ENCODE measurements at places on chromosomes 1 and 21.

DNA sequence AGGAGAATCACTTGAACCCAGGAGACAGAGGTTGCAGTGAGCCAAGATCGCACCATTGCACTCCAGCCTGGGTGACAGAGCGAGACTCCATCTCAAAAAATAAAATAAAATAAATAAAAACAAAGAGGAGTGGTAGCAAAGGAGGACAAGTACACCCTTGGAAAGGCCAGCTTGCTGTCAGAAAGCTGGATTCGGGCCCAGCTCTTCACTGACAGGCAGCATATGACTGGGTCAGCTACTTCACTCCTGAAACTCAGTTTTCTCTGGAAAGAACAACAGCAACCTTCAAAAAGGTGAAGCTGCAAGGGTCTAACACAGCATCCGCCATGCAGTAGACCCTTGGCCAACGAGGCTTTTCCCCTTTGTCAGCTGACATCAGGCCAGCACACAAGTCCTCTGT lies 156.0 kb upstream of the TIAM1 start:
- DNase-seq, result no peak

DNA sequence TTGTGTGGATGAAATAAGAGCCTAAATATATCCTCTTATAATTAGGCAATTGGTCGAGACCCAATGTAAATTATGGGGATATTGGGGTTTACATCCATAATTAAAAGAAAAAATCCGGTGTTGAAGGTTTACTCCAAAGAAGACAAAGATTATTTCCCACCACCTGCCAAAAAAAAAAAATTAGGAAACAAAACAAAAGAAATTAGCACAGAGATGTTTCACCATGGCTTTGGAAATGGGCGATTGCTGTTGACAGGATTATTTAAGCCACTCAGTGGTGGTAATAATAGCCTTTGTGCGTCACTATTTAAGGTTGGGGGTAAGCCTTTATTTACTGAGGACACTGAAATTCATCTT lies 585 bp upstream of the GLRX2 start:
- DNase-seq, result no peak

- no peak for DNase-seq
These were observed 1.7 kb downstream of the F5 start for GRCh38 chr1:169584483-169585144.

- no peak for DNase-seq
These were observed 84.9 kb downstream of the CNIH3 start for GRCh38 chr1:224700918-224701531.

- DNase-seq, result no peak
These were observed at the start of gene DNAJC6 for GRCh38 chr1:65309304-65310077. TSS of gene DNAJC6 (plus strand) at chr1:65309543. CDS start at chr1:65309746, 203 bp downstream.

GRCh38 chr21:18248171-18248570 lies 3.5 kb downstream of the CHODL start:
- DNase-seq, result no peak

GRCh38 chr1:8510041-8510823 lies 192.3 kb downstream of the SLC45A1 start:
- no peak for DNase-seq

GRCh38 chr1:47393141-47393540 lies 22.9 kb upstream of the FOXE3 start:
- no peak for DNase-seq

- no peak for DNase-seq
These were observed 137.4 kb downstream of the C1orf21 start for GRCh38 chr1:184524248-184524647.

DNA sequence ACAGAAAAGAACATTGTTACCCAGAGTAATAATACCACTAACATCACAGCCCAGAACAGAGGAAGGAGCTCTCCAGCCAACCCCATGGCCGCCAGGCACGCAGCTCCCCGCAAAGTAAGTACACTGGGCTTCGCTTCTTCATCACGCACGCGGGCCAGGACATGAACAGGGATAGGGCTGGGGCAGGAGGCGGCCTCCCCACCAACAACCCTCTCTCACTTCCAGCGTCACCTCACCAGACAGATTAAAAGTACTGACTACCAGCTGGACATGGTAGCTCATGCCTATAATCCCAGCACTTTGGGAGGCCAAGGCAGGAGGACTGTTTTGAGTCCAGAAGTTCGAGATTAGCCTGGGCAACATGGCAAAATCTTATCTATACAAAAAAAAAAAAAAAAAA lies 78.3 kb downstream of the NPHP4 start:
- DNase-seq, result no peak

- DNase-seq, result no peak
These were observed 73.3 kb downstream of the RPAP2 start for GRCh38 chr1:92372164-92372563.

GRCh38 chr1:231431665-231432415 lies 9.8 kb upstream of the EGLN1 start:
- no peak for DNase-seq

GRCh38 chr1:31510304-31510703 lies 66.0 kb upstream of the TINAGL1 start:
- DNase-seq, result no peak

- DNase-seq, result no peak
These were observed 25.9 kb downstream of the IGFN1 start for GRCh38 chr1:201216395-201217085.

- DNase-seq, result no peak
These were observed 95.3 kb downstream of the COP1 start for GRCh38 chr1:176111835-176112234.

DNA sequence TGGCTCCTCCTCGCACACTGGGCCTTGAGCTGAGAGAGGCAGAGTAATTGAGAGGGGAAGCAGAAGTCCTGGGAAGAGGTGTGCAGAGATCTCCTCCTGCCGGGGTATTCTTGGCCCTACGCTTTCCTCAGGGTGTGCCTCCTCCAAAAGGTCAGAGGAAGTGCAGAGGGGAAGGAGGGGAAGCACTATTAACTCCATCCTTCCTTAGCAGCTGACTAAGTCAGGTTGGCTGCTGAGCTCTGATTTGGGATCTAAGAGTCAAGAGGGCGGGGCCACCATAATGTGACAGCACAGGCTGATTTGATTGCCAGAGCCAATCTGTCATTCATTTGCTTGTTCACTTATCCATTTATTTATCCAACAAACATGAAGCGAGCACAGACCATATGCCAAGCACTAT lies 12.3 kb downstream of the ATP2B4 start:
- no peak for DNase-seq

GRCh38 chr1:231419147-231419546 lies 2.9 kb downstream of the EGLN1 start:
- no peak for DNase-seq

- DNase-seq, result no peak
These were observed 9.2 kb downstream of the TNFRSF9 start for GRCh38 chr1:7931446-7931812.

DNA sequence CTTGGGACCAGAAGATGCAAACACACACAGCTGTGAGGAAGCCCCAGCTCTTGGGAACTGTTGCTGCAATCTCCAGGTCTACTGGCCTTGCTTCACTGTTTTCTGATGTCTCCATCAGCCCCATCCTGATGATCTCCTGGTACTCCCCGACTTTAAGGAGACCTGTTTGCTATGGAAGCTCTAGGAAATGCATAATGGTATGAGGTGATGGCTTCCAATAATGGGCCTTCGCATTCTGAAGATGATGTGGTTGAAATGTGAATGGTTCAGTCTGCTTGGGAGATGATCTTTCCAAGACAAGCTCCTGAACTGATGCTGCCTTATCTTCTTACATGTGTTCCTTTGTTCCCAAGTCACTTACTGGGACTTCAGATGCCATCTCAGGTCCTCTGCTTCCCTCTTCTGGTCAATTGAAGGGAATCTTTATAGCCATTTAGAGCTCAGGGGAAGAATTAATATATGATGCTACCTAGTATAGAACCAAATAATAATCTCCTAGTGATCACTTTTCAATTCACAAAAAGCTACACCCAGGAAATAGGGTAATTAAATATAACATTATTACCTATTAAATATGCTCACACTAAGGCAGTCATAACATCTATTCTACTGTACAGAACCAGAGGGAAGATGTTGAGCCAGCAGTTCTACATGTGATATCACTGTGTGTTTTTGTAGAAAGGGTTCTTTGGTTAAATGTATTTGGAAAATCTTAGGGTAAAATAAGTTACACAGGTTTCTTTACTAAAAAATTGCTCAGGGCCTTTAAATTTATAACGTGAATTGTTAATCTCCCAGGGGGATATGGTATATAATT lies 73.9 kb upstream of the VTCN1 start:
- DNase-seq, result no peak
